NCI-H524 treated with DMSO at 0.1 percent for 48 hours (cell line): ENCODE measurements at places on chromosomes 3 and 15.

- DNase-seq: no peak
These were observed 6.1 kb upstream of the PRKCD start for GRCh38 chr3:53154881-53155285.

DNA sequence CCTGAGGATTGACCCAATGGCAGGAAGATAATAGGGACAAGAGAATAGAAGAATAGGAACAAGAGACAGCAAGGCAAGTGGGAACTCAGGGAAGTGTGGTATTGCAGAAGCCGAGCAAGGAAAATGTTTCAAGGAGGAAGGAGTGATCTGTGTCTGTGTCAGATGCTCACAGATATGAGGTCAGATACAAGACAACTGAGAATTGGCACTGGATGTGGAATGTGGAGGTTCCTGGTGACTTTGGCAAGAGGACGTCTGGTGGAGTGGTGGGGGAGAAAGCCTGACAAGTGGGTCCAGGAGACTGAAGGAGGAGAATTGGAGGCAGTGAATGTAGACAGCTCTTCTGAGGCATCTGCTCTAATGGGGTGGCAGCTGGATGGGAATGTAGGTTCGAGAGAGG is 24.1 kb downstream of the GYG1 start:
- no peak for DNase-seq

DNA sequence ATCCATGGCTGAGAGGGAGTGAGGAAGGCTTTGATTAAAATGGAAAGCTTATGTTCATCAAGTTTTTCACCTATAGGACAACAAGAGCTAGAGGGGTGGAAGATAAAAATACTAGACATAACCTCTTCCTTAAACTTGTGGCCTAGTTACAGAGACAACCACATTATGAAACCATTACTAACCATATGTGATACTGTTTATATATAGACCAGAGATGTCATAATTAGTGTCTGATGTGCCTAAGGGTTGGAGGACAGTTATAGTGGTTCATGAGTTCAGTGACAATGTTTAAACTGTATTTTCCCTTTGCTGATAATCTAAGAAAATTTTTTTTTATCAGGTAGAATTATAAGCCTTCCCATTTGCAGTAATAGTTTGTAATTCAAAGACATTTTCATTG is 23.7 kb downstream of the PHLDB2 start:
- DNase-seq: no peak

DNA sequence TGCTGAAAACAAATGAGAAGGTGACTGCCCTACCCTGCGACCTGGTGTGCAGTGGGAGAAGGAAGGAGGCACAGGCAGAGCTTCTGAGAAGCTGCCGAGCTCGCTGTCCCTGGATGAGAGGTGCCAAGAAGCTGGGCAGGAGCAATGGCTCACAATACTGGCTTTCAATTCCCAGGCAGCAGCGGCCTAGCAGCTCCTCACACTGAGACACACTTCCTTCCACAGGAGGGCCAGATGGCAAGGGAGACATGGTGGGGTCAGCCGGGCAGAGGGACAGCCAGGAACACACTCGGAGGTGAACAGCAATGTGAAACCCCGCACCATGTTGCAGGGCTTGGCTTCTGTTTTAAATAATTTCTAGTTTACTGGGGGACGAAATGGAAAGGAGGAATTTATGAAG is 314.6 kb downstream of the EPHB1 start:
- DNase-seq: no peak

DNA sequence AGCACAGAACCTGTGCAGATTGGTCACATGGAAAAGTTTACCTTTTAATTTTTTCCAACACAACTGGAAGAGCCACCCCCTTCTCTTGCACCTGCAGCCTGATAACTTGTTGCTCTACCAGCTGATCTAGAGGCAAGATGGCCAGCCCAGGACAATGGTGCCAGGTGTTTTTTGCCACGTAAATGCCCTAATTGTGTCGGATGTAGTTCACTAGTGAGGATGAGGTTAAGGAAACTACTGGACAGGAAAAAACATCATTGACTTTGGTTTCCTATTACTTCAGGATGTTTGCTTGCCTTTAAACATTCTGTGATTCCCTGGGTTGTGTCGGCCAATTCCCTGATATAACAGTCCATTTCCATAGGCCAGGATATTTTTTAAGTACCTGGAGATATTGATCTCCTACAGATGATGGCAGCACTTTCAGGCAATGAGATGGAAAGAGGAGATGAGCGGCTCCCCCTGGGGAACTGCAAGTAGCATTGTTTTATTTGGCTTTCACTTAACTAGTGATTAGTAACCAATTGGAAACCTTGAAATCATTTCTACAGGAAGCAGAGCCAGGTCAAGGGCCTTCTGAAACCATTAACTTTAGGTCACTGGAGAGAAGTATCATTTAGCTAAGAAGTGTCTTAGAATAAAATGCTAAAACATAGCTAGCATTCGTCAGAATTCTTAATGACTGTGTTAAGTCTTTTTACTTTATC is 72.5 kb downstream of the OSBPL10 start:
- DNase-seq: no peak

GRCh38 chr3:169759256-169759655 is 5.6 kb downstream of the TERC start:
- no peak for DNase-seq

GRCh38 chr15:101056366-101057334 is 137.5 kb downstream of the LRRK1 start:
- no peak for DNase-seq

GRCh38 chr3:134308350-134308891 is 57.8 kb upstream of the RYK start:
- DNase-seq: peak; percentile 14

DNA sequence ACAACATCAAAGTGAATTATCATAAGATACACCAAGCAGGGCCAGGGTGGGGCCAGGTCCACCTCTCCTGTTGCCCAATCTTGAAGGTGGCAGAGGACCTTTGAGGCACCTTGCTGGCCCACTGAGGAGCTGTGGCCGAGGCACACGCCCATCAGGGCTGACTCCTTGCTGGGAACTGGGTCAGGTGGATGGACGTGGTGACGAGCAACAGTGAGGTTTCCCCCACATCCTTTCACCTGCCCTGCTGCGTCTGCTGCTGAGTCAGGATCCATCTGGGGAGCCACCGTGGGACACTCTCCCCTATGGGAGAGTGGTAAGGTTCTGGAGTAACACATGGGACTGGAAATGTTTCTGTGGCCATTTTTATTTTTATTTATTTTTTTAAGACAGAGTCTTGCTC is 17.3 kb upstream of the FURIN start:
- DNase-seq: no peak

DNA sequence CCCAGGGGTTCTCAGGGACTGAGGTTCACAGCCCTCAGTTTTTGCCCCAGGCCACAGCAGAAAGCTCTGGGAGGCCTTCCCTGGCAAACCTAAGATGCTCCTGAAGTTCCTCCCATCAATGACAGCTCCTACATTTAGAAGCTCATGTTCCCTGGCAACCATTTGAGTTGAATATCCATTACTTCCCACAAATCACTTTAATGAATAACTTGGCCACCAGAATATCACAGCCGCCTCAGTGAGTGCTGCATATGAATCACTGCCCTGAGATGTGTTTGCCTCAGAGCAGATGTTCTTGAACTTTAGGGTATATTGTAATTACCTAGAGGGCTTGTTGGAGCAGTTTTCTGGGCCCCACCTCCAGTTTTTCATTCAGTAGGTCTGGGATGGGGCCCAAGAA is 27.4 kb downstream of the SLCO2A1 start:
- DNase-seq: no peak

GRCh38 chr3:67288466-67289106 is 290.5 kb downstream of the KBTBD8 start:
- DNase-seq: no peak

DNA sequence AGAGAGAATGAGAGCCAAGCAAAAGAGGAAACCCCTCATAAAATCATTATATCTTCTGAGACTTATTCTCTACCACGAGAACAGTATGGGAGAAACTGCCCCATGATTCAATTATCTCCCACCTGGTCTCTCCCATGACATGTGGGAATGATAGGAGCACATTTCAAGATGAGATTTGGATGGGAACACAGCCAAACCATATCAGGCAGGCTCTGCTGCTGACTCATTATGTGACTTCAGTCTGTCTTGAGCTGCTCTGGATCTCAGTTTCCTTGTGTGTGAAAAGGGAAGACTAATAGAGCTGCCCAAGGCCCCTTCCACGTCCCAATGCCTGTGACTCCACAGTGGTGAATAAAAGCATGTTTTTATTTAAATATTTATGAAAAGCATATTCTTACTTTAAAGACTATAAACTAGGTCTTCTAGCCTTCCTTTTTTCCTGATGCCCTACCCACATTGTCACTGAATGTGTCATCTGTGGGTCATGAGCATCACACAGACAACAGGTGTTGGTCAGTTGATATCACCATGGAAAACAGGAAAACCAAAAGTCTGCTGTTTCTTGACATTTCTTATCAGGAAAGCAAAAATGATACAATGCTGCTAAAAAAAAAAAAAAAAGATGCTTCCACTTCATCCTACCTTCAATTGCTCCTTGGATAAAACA is 96.0 kb upstream of the PPP2R3A start:
- DNase-seq: no peak

DNA sequence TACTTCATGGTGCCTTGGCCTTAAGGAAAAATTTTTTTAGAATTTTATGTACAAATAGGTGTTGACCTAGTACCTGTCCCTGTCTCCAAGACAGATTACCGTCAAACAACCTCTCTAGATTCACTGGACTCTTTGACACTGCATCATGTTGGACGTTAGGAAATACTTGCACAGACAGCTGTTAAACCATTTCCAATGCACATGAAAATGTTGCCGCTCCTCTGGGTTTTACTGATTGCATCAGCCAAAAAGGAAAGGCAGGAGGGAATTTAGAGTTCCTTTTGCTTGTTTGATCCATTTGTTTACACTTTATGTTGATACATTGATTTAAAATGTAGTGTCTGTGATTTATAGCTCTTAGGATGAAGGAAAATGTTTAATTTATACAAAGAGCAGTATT is 14.5 kb downstream of the TMEM41A start:
- no peak for DNase-seq

DNA sequence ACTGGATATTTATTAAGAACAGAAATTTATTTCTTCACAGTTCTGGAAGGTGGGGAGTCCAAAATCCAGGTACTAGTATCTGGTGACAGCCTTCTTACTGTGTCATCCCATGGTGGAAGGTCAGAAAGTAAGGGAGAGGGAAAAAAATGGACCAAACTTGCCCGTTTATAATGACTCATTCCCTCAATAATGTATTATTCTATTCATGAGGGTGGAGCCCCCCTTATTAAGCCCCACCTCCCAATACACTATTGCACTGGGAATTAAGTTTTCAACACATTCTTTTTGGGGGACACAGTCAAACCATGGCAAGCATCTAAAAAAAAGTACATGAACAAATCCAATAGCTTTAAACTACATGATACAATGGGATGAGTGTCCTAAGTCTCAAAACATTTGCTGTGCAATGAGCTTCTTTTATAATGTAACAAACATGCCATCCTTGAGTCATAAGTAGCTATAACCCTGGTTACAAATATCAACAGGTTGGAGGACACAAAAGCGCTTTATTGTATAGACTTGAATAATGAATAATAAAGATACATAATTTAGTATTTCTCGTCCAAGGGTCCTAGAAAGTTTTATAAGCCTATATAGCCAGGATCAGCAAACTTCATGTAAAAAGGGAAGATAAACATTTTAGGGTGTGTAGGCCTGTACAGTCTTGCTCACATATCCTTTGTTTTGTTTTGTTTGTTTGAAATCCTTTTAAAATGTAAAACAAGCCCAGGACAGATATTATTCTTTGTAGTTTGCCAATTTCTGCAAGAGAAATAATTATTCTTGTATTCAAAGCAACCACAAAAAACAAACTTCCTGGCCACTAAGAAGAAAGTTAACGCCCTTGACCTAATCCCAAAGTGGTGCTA is 160.6 kb upstream of the RAP2B start:
- no peak for DNase-seq

GRCh38 chr15:75213768-75214221 is 12.1 kb downstream of the C15orf39 start:
- DNase-seq: no peak

DNA sequence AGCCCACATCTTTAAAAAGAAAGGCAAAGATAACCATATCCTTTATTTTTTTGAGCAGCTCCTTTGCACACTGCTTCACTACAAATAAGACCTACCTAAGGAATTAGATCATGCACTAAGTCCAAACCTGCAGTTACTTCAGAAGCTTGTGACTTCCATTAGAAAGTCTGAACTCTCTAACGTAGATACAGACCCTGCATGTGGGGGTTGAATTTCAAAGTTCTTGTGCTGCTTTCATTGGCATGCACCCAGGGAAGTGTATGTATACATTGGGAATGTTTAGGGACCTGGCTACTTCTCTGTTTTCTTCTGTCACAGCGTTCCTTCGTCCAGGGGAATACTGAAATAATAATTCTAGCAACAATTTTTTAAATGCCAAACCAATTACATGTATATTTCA is 185.2 kb upstream of the IL12A start:
- no peak for DNase-seq

GRCh38 chr3:128555098-128555825 is 62.3 kb upstream of the GATA2 start:
- no peak for DNase-seq

- DNase-seq: no peak
These were observed 84.0 kb downstream of the CGNL1 start for GRCh38 chr15:57460208-57460816.

- DNase-seq: no peak
These were observed 203.1 kb upstream of the WNT5A start for GRCh38 chr3:55690177-55690576.

DNA sequence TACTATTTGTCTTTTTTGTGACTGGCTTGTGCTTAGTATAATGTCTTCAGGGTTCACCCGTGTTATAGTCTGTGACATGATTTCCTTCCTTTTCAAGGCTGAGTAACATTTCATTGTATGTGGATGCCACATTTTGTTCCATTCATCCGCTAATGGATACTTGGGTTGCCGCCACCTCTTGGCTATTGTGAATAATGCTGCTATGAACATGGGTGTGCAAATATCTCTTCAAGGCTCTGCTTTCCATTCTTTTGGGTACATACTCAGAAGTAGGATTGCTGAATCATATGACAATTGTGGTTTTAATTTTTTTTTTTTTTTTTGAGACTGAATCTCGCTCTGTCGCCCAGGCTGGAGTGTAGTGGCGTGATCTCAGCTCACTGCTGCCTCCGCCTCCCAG is 15.4 kb downstream of the CRTC3 start:
- DNase-seq: no peak

DNA sequence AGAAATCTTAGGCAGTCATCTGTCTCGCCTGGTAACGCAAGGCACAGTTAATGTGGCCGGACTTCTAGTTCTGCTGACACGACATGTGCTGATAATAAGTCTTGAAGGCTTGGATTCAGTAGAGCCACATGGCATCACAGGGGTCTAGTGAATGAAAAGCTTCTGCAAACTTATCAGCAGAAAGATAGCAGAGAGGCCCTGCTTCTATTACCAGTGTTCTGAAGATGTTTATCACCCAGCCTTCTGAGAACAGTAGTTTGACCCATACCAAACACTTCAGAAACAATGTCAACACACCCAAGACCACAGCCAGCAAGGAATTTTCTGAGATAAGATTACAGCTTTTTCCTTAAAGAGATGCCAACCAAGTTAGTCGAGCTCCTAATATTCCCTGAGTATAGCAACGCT is 102.7 kb upstream of the UMPS start:
- no peak for DNase-seq

- DNase-seq: no peak
These were observed 26.0 kb upstream of the ACAP2 start for GRCh38 chr3:195468841-195469240.
